ENCODE measurements at places on chromosomes 12 and 14.

DNA sequence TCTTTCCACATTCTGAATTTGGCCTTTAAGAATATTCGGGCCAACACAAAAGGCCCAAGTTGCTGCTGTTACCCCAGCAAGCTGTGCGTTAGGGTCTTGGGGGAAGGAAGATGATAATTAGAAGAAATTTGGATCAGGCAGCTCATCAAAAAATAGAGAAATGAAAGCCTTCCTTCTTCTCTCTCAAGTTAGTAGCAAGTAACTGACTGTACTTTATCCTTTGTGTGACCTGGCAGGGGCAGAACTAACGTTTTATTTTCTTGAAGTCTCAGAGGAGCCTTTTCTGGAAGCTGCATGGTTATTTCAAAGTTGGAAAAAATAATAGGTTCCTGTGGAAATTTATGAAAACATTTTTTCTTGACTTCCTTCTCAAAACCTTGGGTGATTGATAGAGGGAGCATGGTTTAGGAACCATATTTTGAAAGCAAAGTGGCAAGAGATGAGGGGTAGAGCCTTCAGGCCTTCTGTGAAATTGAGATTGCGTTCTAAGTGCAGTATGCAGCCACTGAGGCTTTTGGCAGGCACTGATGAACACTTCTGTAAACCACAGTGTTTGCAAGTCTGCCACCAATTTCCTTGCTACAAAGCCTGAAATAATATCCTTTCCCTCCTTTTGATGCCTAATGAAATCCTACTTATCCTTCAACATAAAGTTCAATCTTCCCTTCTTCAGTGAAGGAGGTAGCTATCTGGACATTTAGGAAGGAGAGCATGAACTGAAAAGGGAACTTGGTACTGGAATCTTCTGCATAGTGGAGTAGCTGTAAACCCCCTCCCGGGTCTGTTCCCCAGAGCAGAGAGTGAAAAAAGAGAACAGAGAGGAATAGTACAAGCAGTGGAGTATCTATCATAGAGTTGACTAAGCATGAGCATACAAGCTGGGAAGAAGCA lies 123.2 kb downstream of the FGD4 start:
- no peak for DNase-seq

- no peak for DNase-seq
These were observed 235 bp downstream of the RAB2B start for GRCh38 chr14:21476523-21476924.

DNA sequence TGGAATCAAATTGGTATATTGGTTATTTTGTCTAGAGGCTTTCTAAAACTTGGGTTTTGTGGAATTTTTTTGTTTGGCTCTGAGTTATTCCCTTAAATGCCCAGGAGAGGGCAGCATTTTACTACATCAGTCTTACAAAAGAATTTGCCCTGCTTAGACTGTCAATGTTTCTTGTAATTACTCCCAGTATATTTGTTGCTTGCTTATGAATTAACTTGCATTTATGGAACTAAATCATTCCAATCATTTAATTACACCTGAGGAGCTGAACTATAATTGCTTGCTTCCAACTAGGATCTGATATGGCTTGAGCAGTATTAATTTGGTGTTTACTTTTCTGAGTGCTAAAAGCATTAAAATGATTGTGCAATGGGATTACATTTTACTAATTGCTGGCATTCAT lies 48.7 kb downstream of the MIPOL1 start:
- no peak for DNase-seq

DNA sequence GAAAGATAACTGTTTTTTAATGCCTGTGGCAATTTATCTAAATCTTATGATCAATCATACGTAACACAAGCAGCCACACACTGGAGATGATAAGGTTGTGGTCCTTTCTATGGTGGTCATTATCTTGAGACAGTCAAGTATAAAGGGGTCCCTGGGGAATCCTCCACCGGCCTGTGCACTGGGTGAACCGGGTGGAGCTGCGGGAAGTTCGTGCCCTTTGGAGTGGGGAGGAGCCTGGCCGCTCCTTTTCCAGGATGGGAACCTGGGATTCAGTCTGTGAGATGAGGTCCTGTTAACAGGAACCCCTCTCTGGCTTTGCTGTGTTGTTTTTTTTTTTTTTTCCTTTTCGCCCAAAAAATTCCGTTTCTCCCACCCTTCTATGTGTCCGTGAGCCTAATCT lies 167.5 kb upstream of the RPL10L start:
- DNase-seq, result peak; percentile 53

- DNase-seq, result no peak
These were observed 47.9 kb downstream of the ST8SIA1 start for GRCh38 chr12:22286569-22286968.

Measured in chondrocyte (in vitro differentiated cells).